ENCODE measurements at places on chromosomes 4 and X.

DNA sequence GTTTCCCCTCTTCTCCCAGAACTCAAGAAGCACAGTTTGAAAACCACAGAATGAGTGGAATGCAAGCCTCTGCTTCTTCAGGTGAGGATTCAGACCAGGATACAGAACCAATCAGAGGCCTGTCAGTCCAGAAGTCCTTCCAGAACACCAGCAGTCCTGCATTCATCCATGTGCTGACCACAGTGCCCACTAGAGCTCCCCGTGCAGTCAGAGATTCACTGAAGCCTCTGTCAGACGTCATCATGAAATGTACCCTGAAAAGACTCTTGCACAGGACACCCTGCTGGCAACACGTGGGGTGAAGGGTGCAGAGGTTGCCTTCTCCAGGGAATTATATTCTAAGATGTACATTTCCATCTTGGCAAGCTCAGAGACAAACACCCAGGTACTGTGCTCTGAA is 75.9 kb upstream of the LSM6 start:
- no peak for DNase-seq

DNA sequence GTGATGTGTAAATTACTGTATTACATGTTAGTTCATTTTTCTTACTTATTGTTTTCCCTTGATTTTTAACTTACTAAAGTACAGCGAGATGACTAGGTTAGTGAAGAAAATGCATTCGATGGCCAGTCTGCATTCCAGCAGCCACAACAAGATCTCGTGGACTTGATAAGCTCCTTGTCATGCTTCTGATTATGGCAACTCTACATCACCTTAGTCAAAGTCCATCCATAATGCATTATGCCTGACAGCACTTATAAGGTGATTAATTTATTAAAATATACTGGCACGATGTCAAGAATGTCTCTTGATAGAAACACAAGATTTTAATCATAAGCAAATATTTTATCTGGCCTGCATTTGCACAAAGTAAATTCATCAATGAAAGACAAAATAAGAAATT is 109.9 kb upstream of the NAP1L5 start:
- DNase-seq = no peak

DNA sequence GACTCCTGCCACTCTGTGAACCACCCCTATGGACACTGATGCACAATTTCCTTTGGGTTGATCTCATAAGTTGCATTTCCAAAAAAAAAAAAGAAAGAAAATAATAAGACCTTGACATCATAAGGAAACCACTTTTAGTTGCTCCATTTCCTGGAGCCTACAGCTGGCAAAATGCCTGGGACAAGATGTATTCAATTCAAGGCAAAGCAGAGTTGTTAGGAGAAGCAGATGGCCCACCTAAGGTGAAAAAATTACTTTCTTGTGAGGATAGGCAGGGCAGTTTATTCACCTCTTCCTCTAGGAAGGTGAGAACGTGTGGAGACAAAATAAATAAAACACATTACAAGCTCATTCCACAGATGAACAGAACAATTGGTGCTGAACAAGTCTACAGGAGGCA is 14.1 kb upstream of the SCRG1 start:
- no peak for DNase-seq

- no peak for DNase-seq
Observed at GRCh38 chrX:65811558-65812228, 144.2 kb downstream of the MSN start.

GRCh38 chr4:79584902-79585301 is 176.9 kb upstream of the GK2 start:
- no peak for DNase-seq

GRCh38 chrX:70257423-70258288 is 2.3 kb downstream of the P2RY4 start:
- DNase-seq = no peak

- no peak for DNase-seq
Observed at GRCh38 chr4:76626686-76627465, 191.8 kb downstream of the SHROOM3 start.

- DNase-seq = no peak
Observed at GRCh38 chr4:83251447-83251830, 33.2 kb downstream of the COQ2 start.

GRCh38 chrX:46653482-46653881 is 79.9 kb downstream of the CHST7 start:
- no peak for DNase-seq

- no peak for DNase-seq
Observed at GRCh38 chrX:135345107-135345589, 35.9 kb downstream of the ETDC start.

DNA sequence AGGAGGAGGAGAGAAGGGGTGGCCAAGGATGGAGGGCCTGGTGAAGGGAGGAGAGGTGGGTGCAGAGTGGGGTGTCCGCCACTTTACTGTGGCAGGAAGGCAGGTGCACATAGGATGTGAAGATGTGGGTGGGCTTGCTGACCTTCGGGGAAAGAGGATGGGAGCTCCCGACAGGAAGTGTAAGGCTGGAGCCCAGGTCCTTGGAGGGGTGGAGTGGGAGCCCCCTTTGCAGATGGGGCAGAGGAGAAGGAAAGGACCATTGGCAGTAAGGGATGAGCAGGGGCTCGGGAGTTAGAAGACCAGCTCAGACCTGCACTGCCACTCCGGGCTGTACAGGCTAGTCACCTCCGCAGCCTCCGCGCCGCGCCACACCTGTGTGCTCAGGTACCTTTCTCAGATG is 89.5 kb downstream of the EVC start:
- no peak for DNase-seq

GRCh38 chr4:103091601-103092223 is 7.9 kb downstream of the BDH2 start:
- DNase-seq = no peak

DNA sequence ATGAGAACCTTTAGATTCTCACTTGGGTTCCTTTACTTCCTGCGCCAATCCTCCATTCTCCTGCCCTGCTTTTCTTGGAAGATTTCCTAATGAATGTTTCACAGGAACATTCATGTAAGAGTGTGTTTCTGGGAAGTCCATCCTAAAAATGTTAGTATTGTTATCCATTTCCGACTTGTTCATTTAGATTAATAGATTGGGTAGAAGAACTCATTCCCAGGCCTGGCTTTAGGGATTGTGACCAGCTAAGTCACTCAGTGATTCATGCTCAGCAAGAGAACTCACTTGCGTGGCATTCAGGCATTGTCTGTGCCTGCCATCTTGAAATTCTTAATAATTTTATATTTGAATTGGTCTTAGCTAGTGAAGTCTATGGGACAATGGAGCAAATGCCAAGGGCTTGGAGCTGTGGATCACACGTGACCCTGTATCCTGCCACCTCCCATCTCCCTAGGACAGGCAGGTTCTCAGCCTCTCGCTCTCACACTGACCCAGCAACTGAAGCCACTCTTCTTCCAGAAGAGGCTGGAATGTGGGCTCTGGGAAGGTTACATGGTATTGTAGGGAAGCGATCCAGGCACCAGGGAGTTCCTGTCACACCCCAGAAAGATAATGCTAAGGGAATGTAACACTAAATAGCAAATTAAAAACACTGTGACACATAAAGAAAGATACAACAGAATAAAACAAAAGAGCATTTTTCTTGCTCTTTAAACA is 562.1 kb downstream of the TMA16 start:
- no peak for DNase-seq

DNA sequence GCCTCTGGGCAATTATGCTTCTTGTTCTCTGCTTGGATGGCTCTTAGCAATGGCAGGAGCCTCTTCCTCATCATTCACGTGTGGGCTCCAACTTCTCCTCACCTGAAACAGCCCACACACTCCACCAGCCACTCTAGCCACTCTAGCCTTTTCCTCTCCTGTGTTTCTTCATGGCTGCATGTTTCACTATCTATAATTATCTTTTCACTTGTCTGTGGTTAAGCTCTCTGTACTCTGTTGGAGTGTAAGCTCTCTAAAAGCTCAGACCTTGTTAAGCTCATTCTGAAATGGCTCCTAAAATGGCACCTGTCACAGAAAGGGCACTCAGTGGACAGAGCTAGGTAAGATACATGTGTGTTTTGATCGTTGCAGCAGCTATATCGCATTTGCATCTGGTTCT is 80.0 kb downstream of the SH3KBP1 start:
- no peak for DNase-seq

DNA sequence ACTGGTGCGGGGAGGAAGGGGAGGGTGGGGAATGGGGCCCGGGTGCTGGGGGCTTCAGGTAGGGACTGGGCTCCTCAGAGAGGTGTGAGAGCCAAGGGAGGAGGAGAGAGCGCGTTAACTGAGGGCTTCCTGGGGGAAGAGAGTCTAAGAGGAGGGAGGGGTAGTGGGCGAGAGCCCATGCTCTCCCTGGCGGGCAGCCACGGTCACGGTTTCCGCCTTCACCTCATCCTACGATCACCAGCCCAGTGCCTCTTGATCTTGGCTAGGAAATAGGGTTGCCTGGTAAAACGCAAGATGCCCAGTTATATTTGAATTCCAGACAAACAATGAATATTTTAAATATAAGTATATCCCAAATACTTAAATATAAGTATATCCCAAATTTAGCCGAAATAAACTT is 60.8 kb upstream of the GRPEL1 start:
- no peak for DNase-seq

- DNase-seq = no peak
Observed at GRCh38 chr4:90330546-90330945, 203.4 kb downstream of the CCSER1 start.

- no peak for DNase-seq
Observed at GRCh38 chrX:117327373-117327772, 789.2 kb downstream of the KLHL13 start.

All from 8988T (cell line).